Stimulated activated CD8-positive, alpha-beta memory T cell treated with anti-CD3 and anti-CD28 coated beads, Interleukin-7, amount 100 ng/mL, for 1 hour (primary cell): ENCODE measurements at places on chromosomes 3 and 15.

DNA sequence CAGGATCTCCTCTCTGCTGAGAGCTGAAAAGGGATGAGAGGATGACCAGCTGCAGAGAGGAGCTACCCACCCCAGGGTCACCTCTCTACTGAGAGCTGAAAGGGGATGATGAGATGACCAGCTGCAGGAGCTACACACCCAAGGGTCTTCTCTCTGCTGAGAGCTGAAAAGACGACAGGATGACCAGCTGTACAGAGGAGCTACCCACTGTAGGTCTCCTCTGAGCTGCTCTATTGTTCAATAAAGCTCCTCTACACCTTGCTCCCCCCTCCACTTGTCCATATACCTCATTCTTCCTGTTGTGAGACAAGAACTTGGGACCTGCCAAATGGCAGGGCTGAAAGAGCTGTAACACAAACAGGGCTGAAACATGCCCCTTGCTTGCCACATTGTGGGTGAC lies 149.9 kb downstream of the FMN1 start:
- no peak for DNase-seq

GRCh38 chr3:176741664-176742047 lies 455.6 kb downstream of the TBL1XR1 start:
- DNase-seq = no peak

- no peak for DNase-seq
Measured at GRCh38 chr3:152047465-152047864, 174.0 kb downstream of the SUCNR1 start.

GRCh38 chr3:102129760-102130608 lies 280.7 kb downstream of the NFKBIZ start:
- no peak for DNase-seq

- DNase-seq = no peak
Measured at GRCh38 chr15:86735247-86736040, 655.8 kb downstream of the AGBL1 start.

DNA sequence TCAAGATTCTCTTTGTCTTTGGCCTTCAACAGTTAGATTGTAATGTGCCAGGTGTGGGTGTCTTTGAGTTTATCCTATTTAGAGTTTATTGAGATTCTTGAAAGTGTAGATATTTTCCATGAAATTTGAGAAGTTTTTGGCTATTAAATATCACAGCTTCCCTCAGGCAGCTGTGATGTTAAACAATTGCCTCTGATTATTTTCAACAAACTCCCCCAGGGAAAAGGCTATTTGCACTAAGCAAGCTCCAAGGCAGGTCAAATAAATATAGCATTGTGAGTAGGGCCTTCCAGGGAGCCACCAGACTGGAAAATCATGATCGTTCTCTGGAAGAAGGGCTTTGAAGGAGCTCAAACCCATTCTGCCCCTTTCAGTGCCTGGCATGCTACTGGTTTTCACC lies 107.0 kb downstream of the EEFSEC start:
- no peak for DNase-seq

DNA sequence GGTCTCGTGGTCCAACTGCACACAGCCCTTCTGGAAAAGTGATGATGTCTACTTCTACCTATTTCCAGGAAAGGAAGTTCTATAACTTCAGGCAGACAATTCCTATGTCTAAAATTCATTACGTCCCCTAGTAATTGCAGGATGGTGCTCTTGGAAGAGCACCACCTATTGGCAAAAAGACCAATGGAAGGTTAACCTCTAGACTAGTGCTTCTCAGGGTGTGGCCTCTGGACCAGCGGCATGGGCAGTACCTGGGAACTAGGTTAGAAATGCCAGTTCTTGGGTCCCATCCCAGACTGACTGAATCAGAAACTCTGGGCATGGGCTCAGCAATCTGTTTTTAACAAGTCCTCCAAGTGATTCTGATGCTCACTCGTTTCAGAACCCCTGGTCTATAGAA lies 258.3 kb upstream of the ICE2 start:
- DNase-seq = no peak

GRCh38 chr3:80079886-80080285 lies 312.1 kb upstream of the ROBO1 start:
- DNase-seq = no peak

GRCh38 chr3:62570888-62571287 lies 197.5 kb upstream of the FEZF2 start:
- DNase-seq = no peak

GRCh38 chr15:98628216-98628615 lies 20.1 kb upstream of the IGF1R start:
- DNase-seq = no peak

- DNase-seq = no peak
Measured at GRCh38 chr3:13782501-13782900, 97.4 kb downstream of the WNT7A start.

DNA sequence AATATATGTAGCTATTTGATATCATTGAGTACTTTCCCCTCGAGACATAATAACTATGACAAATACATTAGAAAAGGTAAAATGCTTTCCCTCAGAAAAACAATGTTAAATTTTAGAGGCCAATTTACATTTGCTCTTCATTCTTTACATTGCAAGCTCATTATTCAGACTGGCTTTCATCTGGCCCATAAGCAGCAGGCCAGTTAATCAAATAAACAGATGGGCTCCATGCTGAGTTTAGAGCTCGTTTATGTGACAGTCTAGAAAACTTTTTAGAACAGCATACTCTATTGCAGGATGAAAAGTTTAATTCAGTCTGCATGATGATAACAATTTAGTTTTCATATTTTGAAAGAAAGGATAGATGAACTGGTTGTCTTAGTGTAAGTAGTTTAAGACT lies 150.6 kb downstream of the DUT start:
- no peak for DNase-seq

DNA sequence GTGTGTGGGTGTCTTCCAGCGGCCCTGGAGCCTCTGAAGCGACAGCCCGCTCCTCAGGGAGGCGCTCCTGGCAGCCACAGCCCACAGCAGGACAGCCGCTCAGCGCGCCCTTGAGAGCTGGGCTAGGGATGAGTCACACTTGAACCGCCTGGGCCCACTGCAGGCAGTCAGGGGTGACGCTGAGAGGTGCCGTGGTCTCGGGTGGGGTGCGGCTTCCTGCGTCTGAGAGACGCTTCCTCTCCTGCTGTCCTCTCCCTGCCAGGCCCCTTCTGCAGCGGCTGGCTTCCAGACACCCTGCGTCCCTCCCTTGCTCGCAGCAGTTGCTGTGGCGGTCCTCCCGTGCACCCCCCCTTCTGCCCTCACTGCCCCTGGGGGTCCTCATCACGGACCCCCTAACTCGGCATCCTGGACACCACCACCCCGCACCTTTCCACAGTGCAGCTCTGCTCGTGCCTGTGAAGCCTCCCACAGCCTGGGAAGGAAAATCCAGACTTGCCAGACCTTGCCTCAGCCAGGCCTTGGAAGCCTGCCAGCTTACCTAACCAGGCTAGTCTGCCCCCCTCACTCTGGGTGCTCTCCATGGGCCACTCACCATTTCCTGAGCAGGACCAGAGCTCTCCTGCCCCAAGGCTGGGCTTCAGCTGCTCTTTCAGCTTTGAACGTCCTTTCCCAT lies 1.1 kb upstream of the SPTBN5 start:
- DNase-seq = peak; percentile 80

GRCh38 chr3:104785947-104786346 lies 580.8 kb upstream of the ALCAM start:
- DNase-seq = no peak

DNA sequence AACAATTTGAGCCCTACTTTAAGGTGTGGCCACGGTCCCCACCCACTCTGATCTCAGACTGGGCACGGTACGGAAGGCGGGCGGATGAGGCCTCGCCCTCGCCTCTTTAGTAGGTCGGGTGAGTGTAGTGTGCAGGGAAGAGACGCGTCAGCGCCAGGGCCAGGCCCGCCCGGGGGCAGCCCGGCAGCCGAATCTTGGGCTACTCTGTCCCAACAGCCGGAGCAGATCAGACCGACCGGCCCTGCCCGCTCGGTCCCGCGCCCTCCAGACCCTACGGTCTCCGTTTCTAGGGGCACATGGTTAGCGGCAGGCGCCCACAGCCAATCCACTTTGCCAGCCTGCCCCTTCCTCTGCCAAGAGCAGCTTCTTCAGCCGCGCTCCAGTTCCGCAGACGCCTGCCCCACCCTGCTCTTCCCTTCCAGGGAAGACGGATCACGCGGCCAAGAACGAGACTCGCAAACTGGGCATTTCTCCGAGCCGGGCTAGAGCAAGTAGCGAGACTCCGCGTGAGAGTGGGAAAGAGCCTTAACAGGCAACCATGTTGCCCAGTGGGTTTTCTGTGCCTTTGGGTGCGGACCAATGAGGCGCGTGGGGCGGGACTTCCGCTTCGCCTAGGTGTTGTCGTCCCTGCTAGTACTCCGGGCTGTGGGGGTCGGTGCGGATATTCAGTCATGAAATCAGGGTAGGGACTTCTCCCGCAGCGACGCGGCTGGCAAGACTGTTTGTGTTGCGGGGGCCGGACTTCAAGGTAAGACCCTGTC lies at the start of gene RNF13:
Gene RNF13, plus strand, starts transcription at position 610 of the 761 bp plus-strand sequence. CDS start 32,812 bp downstream, outside the sequence.
- peak; percentile 89 for DNase-seq

DNA sequence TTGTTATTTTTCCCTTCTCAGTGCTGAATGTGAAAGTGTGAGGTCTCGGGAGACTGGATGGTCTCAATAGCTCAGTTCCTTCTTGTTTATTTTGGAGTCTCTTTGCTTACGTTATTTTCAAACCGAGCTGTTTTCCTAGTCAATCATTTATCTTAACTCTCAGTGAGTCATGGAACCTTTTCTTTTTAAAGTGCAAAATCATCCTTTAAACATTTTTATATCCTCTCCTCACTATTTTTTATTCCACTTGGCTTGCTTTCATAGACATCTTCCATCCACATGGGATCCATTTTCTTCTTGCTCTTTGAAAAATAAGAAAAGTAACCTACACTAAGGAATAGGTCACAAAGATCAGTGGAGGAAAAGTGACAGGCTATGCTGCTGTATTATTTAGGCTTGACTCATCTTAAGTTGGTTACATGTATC lies 497.8 kb downstream of the NAALADL2 start:
- no peak for DNase-seq

DNA sequence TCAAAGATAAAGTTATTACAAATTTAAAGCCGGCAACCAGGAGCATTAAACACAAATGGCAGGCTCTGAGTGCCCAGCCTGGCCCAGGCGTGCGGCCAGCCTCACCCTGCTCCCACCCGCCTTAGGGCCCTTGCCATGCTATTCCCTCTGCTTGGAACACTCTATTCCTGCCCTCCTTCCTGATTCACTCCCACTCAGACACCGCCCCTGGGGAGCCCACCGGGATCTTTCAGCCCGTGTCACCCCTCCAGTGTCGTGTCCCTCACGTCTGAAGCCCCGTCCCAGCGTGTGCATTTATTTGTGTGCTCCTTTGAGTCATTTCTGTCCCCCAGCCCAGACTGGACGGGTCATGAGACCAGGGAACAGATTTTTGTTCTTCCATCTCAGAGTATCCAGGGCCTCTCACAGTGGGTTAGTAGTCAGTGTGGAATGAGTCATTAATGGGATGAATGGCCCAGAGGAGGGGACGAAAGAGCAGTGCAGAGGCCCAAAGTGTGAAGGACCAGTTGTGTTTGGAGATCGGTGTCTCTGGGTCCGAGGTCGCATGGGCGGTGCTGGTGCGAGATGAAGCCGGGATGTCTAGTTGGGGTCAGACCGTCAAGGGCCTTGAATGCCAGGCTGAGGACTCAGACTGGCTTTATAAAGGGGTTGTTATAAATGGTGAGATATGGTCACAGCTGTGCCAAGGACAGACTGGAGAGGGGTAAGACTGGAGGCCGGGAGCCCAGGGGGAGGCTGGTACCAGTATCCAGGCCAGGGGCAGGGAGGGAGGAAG lies 58.9 kb upstream of the SLC6A6 start:
- no peak for DNase-seq

GRCh38 chr3:58514405-58514804 lies 22.5 kb downstream of the KCTD6 start:
- DNase-seq = no peak

DNA sequence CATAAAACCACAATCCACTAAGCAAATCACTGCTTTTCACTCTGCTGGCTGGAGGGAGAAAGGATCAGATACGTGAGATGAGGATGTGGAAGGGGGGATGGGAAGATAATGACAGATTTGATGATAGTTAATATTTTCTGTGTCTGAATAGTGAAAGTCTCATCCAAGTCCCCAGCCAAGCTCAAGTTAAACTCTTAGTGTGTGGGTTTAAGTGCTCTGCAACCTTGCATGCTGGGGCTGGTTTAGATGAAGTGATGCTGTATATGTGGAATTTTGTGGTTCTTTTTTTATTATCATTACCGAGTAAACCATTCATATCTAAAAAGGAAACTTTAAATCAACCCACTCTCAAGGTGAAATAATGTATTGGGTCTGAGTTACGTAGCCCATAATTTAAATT lies 111.0 kb downstream of the TPRG1 start:
- DNase-seq = no peak

DNA sequence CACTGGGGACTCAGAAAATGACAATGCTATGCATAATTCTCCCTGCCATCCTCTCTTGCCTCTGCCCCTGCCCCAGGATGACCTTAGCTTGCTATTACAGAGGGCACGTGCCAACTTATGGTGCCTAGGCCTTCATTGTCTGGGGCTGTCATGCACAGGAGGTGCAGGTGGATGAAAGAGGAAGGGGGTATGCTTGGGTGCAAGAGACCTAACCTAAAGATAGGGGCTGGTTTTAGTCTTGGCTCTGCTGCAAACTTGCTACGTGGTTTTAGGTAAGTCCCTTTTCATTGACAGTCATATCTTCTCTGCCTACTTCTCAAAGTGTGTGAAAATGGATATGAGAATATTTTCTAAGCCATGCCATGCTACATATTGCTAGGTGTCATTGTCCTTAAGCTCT lies 161.3 kb downstream of the EPHB1 start:
- no peak for DNase-seq

GRCh38 chr15:65339416-65339815 lies 34.9 kb downstream of the RNU5B-1 start:
- DNase-seq = no peak

- no peak for DNase-seq
Measured at GRCh38 chr3:144200466-144200865, 228.8 kb downstream of the DIPK2A start.

GRCh38 chr15:67110361-67110781 lies 45.0 kb downstream of the SMAD3 start:
- DNase-seq = no peak

DNA sequence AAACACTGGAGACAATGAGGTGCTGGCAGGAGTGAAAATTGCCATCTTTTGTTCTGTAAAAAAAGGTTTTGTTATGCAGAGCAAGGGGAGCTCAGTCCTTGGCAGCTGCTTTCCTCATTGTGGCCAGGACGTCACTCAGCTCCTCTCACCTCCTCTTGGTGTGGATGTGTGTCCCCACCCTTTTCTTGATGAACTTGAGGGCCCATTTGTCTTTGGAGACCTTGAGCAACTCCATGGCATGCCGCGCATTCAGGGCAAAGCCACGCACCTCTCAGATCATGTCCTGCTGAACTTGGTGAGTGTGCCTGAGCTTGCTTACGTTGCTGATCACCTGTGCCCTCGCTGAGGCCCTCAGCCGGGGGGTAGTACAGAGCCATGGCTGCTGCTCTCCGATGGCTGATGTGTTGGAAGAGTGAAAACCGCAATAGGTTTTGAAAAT lies 24.5 kb upstream of the BDH1 start:
- no peak for DNase-seq

GRCh38 chr3:129553171-129553570 lies 10.2 kb downstream of the H1-8 start:
- DNase-seq = no peak
